ENCODE measurements at places on chromosomes 11 and 22. TPM values are rescaled to one million over a fixed set of nuclear protein-coding genes. Genes with fewer than 3 reads are reported as not detected.
A peak's percentile ranks its signal among the peaks of the same experiment; 100 is the strongest.

DNA sequence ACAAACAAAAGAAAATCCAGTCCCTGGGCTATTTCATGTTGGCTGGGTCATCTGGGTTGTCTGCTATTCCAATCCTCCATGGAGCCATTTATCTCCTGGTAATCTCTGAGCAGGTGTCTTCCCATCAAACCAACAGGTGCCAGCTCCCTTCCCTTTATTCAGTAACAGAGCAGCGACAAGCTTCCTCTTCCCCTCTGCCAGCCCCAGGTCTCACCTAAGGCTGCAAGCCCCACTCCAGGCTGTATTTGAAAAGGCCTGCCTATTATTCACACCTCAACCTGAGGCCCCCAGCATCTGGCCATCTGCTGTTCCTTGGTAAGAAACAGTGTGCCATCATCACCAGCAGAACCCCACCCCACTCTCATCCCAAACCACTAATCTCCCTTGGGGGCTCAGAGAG lies 436.2 kb downstream of the BUD13 start:
- DNase-seq: no peak

MN1 gene
- total RNA-seq: 26.5 TPM

DNA sequence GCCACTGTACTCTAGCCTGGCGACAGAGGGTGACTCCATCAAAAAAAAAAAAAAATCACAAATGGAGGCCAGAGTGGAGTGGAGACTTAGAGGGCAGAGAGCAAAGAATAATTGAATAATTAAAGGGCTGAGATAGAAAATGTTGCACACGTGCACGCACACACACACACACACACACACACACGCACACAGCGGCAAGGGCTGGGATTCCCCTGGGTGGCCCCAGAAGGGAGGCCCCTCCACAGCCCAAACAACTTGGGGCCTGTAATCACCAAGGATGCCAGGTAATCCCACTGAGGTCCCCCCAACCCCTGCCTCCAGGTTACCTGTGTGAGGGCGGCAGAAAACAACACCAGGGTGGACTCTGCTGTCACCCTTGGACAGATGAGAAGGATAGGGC lies 12.0 kb upstream of the DGKZ start:
- no peak for DNase-seq

DNA sequence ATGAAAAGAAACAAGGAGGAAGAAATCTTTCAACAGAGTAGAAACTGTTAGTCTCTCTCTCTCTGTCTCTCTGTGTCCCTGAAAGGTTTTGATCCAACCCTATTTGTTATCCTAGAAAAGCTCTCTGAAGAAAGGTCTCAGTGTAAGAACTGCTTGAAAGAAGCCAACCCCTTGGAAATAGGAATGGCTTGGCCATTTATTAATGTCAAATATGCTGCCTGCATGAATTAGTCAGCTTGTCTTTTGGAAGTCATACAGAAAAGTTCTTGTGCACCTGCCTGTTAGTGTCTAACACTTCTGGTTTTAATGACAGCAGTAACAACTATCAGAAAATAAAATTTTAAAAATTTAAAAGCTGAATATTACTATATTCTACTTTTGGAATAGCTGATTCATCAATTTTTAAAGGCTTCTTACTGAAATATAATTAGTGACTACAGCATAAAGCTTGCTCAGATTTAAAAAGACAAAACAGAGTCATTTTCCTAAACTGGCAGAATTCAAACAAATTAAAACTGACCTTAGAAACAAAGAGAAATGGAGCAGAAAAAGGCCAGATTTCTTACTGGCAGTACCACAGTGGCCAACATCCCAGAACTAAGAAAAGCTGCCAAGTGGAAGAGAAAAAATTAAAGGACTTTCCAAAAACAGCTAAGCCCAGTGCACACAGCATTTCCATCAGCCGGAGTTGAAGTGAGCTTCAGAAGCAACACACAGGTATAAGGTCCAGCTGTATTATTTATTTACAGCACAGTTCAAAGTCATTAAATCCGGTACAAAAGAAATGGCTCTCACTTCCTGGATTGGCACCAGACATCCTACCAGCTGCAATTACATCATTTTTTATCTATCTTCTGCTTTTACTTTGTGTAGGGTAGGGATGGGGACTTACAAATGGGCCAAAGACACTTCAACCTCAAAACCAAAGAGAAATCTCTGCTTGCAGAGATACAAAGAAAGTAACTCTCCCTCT lies 76.3 kb downstream of the PRCP start:
- no peak for DNase-seq

- no peak for DNase-seq
Measured at GRCh38 chr11:130765951-130766649, 150.2 kb downstream of the SNX19 start.

DNA sequence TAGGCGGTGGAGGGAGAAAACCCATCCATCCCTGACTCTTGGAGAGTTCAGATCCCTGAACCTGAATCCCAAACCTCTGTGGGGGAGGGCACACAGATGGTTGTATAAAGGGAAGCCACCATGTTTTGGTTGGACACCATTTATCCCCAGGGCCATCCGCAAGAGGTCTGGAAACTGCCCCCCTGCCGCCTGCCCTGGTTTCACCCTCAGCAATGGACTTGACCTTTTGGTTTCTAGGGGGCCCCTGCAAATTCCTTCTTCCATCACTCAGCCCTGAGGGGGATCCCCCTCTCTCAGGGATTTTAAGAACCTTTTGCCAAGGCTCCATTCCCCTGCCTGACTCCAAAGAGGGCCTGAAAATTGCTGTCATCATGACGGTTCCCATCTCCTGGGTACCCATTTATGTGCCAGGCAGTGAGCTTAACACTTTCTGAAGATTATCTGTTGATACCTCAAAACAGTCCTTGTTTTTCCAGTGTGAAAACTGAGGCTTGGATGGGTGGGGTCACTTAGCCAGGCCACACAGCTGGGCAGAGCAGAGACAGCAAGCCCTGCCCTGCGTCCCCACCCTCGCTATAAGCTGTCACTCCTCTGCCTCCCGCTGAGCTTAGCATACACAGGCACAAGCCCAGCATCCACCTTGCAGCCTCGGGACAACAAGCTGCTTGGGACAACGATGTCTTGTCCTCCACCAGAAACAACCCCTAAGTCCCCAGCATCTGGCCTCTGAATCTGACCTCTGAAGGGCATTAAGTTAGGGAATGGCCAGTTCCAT lies 33.2 kb upstream of the CRYBB3 start:
- DNase-seq: no peak

- DNase-seq: no peak
Measured at GRCh38 chr11:64562723-64563351, 28.2 kb upstream of the SLC22A12 start.

DNA sequence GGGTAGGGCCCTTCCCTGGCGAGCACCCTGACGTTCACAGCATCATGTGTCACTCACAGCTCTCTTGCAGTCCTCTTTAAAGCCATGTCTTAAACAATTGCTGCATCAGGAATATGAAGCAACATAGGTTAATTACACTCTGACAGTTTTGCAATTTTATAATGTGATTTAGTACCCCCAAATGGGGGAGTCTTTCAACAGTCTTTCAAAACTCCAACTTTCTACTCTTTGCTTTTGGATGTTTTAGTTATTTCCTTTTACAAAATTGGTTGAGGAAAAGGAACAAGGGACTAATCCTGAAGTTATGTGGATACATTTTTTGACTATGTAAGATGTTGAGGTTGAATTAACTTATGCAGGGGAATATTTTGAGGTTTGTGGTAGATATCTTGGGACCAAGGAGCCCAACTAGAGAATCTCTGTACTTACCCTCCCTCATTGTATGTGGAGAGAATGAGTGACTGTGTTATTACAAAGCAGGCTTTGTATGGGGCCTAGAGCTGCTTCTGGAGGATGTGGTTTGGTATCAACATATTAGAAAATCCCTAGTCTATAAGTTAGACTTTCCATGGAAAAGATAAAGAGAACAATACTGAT lies at the start of gene MMP8:
Gene MMP8, minus strand, starts transcription at position 51 of the 597 bp plus-strand sequence. CDS start 99 bp downstream, outside the sequence.
- no peak for DNase-seq

DNA sequence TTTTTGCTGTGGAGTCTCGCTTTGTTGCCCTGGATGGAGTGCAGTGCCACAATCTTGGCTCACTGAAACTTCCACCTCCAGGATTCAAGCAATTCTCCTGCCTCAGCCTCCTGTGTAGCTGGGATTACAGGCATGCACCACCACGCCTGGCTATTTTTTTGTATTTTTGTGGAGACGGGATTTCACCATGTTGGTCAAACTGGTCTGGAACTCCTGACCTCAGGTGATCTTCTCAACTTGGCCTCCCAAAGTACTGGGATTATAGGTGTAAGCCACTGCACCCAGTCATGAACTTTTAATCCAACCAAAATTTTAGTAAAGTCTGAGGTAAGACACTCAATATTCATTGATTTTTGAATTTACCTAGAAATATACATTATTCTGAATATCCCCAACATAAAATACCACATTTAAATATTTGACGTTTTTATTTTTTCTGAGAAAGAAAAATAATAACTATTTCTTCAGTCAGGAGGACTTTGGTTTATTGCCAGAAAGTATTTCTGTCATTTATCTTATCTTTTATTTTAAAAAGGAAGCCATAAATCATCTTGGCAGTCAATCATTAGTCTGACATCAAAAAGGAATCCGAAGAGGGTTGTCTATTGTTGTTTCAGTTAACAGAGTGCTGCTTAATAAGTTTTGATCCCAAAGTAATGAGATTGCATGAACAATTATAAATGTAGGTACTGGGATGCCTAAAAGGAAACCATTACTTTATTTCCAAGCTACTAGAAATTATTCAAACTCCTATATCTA lies 102.2 kb upstream of the GRIA4 start:
- no peak for DNase-seq

GRCh38 chr11:74689666-74690065 lies 41.6 kb downstream of the CHRDL2 start:
- no peak for DNase-seq

EFCAB6 gene
- total RNA-seq: 9.4 TPM

- DNase-seq: no peak
Measured at GRCh38 chr11:118095493-118095892, 8.7 kb upstream of the SMIM35 start.

FGF4 gene
- not detected for total RNA-seq

GRCh38 chr11:7488681-7489080 lies 3.4 kb downstream of the OLFML1 start:
- no peak for DNase-seq

GRCh38 chr11:36436064-36436463 lies 74.0 kb downstream of the TRAF6 start:
- no peak for DNase-seq

DNA sequence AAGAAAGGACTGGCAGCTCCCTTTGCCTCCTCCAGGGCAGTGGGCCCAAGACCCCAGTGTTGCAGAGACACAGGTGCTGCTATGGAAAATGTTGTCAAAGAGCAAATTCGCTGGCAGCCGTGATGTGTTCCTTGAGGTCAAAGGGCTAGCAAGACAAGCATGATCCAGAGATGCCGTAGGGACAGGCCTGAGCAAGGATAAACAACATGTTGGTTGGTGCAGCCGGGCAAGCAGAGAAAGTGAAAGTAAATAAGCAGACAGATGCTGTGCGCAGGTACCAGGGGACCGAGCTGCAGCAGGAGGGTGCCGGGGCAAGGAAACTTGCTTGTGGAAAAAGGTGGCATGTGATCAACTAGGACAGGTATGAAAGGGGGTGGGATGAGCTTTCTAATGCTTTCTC lies 125.5 kb upstream of the NECTIN1 start:
- no peak for DNase-seq

- no peak for DNase-seq
Measured at GRCh38 chr11:83006877-83007330, 64.8 kb downstream of the RAB30 start.

- DNase-seq: no peak
Measured at GRCh38 chr11:5684036-5684645, 733 bp downstream of the TRIM5 start.

MYOD1 gene
- total RNA-seq: not detected

TIGD3 gene
- 5.3 TPM for total RNA-seq

NXPE2 gene
- 0.82 TPM for total RNA-seq

DNA sequence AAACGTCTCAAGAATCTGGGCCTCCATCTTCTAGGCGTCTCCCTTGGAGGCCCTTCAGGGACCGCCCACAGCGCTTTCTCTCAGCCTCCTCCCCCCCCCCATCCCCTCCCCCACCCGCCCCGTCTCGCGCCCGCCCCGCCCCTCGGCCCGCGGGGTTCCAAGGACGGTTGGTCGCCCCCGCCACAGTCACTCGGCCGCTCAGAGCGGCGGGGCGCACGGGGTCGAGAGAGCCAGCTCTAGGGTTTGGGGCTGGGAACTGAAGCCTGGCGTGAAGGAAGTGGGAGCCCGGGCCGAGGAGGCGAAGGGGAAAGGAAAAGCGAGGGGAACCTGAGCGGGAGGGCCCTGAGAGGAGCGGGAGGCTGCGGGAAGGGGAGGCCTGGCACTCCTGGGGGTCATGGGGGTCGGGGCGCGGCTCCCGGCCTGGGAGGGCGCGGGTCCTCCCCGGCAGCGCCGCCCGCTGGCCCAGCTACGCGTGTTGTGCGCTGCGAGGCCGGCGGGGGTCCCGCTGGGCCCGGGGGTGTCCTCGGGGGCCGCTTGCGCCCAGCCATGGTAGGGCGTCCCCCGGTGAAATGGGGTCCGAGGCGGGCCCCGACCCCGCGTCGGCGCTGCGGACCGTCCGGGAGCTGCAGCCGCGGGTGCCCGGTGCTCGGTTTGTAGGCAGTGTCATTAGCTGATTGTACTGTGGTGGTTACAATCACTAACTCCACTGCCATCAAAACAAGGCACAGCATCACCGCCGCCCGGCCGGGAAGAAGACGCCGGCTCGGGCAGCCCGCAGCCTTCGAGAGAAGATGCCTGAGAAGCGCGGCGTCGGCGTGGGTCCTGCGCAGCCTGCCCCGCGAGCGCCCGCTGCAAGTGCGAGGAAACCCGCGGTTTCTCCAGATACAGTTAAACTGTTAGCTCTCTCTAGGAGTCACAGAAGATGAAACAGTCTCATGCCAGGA lies at the start of gene BTG4:
Gene BTG4, minus strand, starts transcription at position 91 of the 944 bp plus-strand sequence. CDS start 13,610 bp downstream, outside the sequence.
- DNase-seq: peak; percentile 35

ANGPTL5 gene
- total RNA-seq: 0.41 TPM

GRCh38 chr11:62725646-62726045 lies 1.6 kb downstream of the HNRNPUL2 start:
- DNase-seq: no peak

CSF2RB gene
- total RNA-seq: 0.41 TPM

FOLR2 gene
- total RNA-seq: 5.7 TPM

GRCh38 chr11:75549370-75549958 lies 12.6 kb upstream of the SERPINH1 start:
- DNase-seq: no peak

DNA sequence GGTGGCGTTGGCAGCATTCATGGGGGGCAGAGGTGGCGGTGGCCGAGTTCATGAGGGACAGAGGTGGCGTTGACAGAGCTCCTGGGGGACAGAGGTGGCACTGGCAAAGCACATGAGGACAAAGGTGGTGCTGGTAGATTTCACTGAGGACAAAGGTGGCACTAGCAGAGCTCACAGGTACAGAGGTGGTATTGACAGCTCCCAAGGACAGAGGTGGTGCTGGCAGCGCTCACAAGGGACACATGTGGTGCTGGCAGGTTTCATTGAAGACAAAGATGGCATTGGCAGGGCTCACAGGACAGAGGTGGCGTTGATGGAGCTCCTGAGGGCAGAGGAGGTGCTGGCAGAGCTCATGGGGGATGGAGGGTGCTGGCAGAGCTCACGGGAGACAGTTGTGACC lies 425.4 kb downstream of the CTTN start:
- DNase-seq: no peak

- DNase-seq: no peak
Measured at GRCh38 chr11:62664405-62665074, 470 bp downstream of the C11orf98 start.

GRCh38 chr11:64918017-64918416 lies 1.0 kb upstream of the ATG2A start:
- no peak for DNase-seq

APOBEC3A gene
- total RNA-seq: not detected
